Vagina (tissue), 2 donors: ENCODE measurements at places on chromosomes 6 and 20.

DNA sequence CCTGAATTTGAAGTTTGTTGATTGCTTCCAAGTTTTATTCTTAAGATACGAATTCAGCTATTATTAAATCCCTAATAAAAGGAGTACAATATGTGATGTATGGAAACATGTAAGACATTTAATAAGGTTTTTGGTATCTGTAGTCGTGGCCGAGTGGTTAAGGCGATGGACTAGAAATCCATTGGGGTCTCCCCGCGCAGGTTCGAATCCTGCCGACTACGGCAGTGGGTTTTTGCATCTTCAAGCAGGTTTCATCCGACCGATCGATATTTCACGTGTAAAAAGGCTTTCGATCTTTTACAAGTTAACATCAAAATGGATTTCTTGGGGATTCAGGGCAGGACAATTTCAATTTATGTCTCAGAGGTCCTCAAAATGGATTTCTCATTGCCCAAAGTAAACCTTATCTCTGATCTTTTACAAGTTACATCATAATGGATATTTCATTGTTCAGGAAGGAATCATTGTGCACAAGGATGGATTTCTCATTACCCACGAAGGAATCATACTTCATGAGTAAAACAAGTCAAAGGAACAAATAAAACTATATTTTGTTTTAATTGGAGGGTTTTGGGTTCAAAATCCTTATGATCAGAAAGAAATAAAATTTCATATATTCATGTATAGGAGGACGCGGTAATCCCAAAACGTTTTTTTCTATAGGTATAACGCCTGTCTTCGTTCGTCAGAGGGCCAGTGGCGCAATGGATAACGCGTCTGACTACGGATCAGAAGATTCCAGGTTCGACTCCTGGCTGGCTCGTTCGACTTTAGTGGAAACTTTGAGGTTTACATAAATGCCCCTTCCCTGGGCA, 37.3 kb upstream of the BTN3A2 start:
- DNase-seq = no peak

GRCh38 chr20:24437196-24438082, 32.0 kb upstream of the SYNDIG1 start:
- no peak for DNase-seq

DNA sequence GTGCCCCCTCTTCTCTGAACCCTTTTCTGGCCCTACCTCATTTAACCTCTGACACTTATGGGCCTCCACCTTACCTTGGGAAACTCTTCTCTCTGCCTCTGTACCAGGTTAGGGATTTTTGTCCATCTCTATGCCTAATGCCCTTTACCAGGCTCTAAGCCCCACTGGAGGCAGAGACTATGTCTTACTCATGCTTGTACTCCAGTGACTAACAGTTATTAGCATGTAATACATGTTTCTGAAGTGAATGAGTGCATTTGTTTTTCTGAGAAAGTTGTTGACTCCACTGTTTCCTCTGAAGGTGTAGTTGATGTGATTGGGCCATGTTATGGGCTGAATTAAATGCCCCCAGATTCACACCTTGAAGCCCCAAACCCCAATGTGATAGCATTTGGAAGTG, 234.3 kb downstream of the PACRG start:
- no peak for DNase-seq

DNA sequence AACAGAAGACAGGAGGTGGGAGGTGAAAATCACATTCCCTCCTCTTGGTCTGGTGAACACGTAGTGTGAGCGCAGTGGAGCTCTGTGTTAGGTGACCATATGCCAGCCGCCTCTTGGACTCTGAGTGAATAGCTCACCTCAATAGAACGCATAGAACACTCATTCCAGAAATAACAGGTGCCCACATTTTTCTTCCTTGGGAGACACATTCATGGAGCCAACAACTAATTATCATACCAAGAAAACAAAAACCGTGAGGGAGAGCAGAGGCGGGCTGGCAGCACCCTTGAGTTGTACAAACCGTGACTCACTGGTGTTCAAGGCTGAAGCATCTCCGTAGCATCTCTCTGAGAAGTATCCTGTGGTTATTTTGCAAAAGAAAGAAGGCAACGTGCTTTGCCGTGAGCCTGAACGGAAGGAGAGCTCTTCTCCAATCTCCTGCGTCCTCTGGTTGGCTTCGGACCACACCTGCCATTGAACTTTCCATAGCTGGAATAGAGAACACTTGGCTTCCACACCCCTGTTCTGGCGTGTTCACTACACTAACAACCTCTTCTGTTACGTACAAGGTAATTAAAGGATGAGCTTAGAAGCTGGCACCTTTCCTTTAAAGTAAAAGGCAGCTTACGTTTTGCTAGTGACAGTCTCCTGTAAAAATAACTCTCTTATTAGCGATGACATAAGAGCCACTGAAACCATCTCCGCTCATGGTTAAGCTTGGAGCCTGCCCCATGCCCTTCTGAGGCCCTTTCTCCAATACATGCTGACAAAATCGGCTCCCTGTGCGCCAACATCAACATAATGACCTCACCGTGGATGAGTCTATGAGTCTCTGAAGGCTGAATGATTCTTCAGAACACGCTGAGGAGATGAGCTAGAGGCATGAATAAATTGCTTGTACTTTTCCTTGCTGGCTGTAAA, 30.2 kb upstream of the SGK1 start:
- DNase-seq = no peak

DNA sequence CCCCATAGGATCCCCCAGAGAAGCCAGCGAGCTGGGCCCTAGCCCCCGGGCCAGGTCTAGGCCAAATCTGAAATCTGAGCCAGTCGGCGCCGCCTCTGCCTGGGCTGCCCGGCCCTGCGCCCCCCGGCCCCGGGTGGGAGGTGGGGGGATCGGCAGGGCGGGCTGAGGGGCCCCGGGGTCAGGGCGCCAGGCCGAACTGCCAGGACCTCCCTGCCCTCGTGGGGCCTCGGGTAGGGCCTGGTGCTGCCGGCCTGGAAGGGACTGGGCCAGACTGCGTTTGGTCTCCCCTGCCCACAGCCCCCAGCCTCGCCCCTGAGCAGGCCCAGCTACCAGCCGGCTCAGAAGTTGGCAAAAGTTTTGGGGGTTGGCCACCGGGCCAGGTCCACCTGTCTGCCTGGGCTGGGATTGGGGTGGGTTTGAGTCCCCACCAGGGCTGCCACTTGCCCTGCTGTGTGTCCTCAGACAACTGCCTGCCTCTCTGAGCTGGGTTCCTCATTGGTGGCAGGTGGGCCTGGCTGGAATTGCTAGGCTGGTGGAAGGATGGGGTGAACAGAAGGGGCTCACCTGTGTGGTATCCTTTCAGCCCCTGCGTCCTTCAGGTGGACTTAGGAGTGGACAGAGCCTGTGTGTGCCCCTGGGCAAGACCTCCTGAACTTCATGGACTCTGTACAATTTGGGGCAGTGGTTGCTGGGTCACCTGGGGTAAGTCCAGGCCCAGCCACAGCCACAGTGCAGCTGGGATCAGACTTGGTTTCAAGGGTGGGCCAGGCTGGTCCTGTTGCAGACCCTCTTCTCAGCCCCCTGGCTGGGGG, 801 bp downstream of the SRC start:
- no peak for DNase-seq

DNA sequence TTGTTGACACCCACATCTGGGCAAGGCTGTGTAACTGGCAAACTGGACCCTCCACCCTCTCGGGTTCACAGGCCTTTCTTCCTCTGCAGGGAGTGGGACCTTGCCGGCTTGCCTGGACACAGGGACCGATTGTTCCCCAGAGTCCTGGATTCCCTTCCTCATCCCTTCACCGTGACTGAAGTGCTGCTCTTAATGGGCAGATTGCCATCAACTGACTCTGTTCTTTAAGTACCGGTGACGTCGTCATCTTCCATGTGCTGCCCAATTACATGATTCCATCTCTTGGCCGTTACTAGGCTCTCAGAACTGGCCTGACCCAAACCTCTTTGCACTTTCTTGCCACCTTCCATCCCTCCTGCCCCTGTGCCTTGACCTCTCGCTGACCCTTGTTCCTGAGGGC, 85.4 kb downstream of the EYA4 start:
- DNase-seq = no peak

- no peak for DNase-seq
Measured at GRCh38 chr20:19659448-19659847, 98.6 kb upstream of the RIN2 start.

GRCh38 chr6:12733876-12734275, 17.3 kb downstream of the PHACTR1 start:
- DNase-seq = no peak

DNA sequence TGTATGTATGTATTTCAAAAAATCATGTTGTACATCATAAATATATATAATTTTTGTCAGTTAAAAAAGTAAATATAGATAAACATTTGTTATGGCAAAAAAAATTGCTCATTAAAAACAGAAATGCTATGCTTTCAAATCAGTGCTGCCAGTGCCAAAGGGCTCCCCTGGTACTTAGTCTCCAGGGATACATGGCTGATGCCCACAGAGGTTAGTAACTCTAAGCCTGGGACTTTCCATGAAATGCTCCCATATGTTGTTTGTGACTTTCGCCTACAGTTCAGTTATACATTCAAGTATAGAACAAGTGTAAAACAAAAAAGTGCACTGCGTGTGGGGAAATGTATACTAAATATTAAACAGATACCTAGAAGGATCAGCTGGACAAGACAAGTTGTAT, 104.0 kb downstream of the TENT5A start:
- DNase-seq = no peak

- peak; percentile 11 for DNase-seq
Measured at GRCh38 chr6:160260367-160260766, 1.7 kb upstream of the SLC22A2 start.

DNA sequence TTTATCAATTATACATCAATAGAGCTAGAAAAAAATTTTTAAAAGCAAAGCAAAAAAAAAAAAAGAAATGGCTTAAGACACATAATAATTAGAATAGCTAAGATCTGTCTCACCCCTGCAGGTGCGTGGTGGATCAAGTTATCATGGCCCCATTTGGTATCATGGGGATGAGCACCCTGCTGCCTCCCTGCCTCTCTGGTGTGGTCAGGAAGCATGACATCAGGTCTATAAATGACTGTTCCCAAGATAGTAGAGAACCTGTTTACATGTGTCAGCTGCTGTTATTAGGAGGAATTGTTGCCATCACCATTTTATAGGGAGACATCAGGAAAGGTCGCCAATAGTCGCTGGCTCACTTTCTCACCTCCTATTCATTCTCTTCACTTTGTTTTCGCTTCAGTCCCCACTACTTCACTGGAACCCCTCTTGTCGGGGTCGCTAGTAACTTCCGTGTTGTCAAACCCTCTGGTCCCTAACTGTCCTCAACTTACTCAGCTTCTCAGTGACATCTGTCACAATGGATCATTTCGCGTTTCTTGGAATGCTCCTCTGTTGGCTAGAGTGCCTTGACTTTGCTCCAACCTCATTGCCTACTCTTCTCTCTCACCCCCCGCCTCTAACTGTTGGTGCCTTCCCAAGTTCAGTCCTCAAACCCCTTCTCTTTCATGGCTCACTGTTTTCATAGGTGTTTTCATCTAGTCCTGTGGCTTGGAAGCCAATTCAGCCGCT, 4.7 kb downstream of the DNTTIP1 start:
- no peak for DNase-seq

DNA sequence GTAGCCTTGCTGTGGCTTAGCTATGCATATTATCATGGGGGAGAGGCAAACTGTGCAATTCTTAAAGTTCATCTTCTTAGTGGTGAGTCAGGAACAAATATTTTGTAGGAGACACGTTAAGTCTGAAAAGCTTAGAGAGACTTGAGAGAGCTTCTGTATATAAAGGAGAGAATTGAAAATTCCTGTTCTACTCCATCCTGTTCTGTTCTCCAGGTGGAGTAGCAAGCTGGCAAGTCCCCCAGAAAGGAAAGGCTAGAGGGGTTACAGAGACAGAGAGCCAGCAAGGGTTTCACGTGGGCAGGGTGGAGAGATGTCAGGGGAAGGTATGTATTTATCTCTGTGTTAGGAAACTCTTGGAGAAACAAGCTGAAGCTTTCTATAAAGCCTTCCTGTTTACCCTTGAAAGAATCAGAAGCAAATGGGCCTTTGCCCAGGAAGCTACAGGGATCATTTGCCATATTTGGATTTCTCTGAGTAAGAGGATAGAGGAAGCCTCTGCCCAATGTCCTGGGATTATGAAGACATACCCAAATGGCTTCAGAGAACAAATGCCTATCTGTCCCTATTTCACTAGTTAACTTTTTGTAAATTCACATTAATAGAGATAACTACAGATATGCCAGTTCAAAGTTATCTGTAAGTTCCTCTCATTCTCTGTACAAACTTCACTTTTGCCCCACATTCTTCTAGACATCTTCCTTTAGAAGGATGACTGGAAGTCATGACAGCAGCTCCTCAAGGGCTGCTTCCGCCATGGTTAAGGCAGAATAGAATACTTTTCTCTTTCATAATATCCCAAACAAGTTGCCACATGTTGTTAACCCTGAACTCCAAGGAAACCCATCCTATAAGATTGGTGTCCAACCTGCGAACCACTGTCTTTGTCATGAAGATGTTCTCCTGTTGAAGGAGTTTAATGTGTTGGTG, 126.7 kb upstream of the NEDD9 start:
- no peak for DNase-seq

DNA sequence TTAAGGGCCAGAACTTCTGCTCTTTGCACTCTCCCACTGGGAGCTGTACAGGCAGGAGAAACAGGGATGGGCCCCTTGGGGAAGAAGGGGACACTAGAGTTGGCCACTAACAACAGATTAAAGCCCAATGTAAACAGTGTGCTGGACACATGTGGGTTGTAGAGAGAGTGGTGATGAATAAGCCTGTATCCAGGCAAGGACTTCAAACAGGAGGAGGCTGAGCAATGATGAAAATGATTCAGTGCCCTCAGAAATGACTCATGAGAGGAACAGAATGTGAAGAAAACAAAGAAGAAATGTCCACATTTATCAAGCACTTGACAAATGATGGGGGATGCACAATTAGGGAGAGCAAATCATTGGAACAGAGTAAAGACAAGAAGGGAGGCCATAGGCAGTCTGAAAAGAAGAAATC, 242.3 kb downstream of the TBX18 start:
- no peak for DNase-seq

DNA sequence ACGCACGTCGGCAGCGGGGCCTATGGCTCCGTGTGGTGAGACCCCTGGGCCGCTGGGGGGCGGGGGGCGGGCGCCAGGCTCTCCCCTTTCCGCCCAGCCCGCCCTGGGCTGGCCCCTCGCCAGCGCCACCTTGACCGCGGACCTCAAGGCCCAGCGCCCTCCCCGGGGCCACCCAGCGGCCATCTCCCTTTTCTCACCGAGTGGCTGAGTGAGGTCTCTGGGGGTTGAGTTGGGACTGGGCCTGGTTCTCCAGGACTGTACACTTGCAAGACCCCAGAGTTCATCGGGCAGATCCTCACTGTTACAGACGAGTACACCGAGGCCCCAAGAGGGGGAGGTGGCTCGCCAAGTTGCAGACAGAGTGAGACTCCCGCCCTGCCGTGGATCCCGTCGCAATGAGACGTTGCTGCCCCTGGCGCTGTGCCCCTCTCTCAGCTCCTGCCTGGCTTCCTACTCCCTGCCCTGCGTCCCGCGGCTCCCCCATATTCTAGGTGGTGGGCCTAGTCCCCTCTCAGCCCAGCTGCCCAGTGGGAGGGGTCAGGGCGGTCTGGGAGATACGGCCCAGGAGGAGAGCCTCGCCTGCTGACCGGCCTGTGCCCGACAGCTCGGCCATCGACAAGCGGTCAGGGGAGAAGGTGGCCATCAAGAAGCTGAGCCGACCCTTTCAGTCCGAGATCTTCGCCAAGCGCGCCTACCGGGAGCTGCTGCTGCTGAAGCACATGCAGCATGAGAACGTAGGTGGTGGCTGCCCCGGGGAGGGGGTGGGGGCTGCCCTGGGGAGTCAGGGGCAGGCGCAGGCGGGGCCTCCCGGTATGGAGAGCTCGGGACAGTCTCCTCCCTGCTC, 576 bp downstream of the MAPK13 start:
- DNase-seq = peak; percentile 85
